ENCODE measurements at places on chromosomes 4 and X.

- no peak for DNase-seq
These were observed 29.6 kb upstream of the HCCS start for GRCh38 chrX:11081511-11081910.

DNA sequence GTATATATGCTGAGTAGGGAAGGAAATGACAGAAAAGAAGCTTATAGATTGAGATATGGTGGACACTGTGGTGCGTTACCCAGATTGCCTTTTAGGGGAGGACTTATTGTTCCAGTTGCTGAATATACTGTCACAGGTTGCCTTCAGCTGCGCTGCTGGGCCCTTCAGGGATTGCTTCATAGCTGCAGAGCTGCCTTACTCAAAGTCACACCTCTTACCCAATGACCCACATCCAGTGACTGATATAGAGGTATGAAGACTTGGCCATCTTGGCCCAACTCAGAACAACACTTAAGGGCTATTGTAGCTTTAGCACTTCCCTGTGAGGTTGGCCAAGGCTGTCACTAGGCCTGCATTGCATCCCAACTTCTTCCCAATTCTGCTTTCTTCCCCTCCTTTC lies 63.4 kb upstream of the TMEM164 start:
- DNase-seq, result no peak

GRCh38 chr4:146238107-146238506 lies 23.8 kb downstream of the REELD1 start:
- DNase-seq, result no peak

DNA sequence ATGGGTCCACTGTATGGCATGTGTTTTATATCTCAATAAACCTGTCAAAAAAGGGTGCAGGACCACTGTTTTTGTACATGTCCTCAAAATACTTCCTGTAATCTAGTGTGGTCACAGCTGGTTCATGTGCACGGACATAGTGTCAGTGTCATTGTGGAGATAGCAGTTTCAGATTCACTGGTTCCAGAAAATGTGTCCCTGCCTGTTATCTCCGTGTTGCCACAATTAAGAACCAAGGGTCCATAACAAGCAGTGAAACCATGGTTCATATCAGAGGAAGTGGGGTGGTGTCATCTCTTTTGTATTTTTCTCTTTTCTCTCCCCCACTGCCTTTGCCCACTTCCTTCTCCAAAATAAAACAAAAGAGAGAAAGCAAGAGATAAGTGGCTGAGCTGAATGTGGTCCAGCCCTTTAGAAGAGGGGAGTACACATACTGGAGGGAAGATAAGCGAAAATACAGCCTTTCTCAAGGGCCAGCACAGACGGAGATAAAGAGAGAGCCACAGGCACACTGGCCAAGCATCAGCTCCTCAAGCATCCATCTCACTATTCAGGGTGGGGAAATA lies 51.2 kb downstream of the TBL1X start:
- no peak for DNase-seq

- DNase-seq, result no peak
These were observed 156.7 kb upstream of the FAM47A start for GRCh38 chrX:34288782-34289181.
